ENCODE measurements at places on chromosomes 5 and 9.
A peak's percentile ranks its signal among the peaks of the same experiment; 100 is the strongest.

- no peak for DNase-seq
These were observed 2044.9 kb upstream of the CDH6 start for GRCh38 chr5:29148581-29148980.

GRCh38 chr5:166746506-166746905 is 1544.9 kb upstream of the WWC1 start:
- no peak for DNase-seq

GRCh38 chr9:134099123-134099761 is 31.4 kb upstream of the BRD3 start:
- DNase-seq: peak; percentile 59

DNA sequence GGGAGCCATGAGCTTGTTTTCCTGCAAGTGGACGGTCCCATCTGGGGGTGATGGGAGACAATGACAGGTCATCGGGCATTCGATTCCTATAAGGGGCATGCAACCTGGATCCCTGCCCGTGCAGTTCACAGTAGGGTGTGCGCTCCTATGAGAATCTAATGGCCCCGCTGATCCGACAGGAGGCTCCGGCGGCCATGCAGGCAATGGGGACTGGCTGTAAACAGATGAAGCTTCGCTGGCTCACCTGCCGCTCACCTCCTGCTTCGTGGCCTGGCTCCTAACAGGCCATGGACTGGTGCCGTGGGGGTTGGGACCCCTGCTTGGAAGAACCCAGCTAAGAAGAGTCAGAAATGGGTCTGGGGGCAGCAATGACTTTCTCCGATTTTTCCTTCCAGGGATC is 21.0 kb downstream of the PAEP start:
- no peak for DNase-seq

DNA sequence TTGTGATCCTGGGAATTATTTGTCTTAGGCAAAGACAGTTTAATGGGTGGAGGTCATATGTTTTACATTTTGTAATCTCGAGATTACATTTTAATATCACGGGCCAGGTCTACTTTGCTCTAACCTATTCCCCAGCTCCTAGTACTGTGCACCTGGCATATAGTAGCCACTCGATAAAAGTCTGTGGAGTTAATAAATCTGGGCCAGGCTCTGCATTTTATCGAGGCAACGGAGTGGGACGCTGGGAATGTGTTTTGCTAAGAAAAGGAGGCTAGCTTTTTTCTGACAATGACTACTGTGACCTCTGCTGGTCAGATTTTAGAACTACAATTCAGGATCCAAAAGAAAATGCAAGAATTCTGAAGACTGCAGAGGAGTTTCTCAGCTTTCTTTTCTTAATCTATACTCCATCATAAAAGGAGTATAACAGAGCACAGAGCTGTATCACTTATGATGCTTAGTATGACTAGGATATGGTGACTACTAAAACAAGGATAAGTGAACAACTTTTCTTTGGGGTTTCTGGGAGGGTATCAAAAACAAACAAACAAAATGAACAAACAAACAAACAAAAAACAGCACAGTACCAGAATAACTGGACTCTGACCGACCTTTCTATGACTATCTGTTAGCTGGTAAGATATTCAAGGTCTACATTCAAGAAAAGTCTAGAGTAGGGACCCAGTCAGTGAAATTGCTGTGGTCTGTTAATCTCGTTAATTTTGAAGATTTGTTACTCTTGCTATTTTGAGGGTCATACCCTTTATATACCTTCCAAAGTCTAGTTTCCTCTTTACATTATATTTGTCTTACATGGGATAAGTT is 46.1 kb upstream of the CER1 start:
- DNase-seq: no peak

GRCh38 chr5:137367951-137368350 is 131.2 kb downstream of the SPOCK1 start:
- no peak for DNase-seq

GRCh38 chr5:113381791-113382190 is 53.0 kb downstream of the TSSK1B start:
- no peak for DNase-seq

GRCh38 chr5:88203981-88204750 is 64.5 kb downstream of the TMEM161B start:
- DNase-seq: no peak

DNA sequence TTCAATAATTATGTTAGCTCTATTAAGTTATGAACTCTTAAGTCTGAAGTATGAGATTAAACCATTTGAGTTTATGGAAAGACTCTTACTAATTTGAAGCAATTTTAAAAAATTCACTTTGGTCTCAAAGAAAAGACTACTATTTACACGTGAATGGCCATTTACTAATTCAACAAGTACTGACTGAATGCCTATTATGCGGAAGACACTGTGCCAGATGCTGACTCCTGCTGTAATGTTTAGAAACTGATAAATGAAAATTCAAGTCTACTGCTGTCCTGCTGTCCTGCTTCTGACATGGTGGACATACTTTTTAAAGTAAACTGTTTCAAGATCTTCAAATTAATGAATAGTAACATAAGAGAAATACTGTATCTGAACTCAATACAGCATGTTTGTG is 116.2 kb downstream of the MPDZ start:
- no peak for DNase-seq
